HCEC 1CT (cell line): ENCODE measurements at places on chromosomes 4 and X.

DNA sequence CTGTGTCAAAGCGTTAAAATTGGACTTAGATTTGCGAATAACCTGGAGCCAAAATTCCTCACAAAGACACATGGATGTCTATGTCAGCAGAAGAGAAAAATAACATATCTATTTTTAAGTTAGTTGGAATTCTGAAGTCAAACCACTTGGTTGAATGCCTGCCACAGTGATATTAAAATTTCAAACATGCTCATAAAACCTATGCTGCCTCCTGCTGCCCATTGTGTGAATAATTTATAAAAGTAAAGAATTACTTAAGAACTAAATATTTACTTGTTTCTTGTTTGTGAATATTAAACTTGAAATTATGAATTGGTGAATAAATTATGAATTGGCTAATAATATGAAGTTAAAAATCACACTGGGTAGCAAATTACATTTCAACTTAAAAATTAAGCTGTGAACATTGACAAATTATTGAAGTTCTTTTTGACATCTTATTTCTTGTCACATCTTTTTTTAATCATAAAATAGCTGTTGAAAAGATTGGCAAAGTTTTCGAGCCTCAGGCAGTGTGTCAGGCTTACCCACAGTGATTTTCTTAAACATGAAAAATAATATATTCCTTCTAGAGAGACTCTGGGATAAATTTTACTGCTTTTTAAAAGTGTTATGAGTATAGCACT lies 35.4 kb downstream of the FABP2 start:
- DNase-seq = peak; percentile 63

- DNase-seq = no peak
Observed at GRCh38 chr4:185532795-185533324, 2.4 kb downstream of the PDLIM3 start.

DNA sequence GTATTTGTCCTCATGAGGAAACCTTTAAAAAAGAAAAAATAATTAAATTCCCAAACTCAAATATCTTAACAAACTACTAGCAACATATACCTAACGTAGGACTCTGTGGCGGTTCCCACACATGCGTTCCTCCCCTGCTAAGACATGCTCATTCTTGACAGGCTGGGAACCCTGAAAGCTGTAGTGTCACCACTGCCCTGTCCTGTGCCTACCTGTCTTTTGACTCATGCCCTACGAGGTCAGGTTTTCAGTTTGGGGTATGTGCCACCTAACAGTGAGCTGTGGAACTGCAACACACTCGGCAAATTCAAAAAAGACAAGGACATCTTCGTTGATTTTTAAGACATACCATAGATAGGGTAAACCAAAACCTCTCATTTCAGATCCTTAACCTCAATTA lies 17.8 kb downstream of the IDS start:
- no peak for DNase-seq

DNA sequence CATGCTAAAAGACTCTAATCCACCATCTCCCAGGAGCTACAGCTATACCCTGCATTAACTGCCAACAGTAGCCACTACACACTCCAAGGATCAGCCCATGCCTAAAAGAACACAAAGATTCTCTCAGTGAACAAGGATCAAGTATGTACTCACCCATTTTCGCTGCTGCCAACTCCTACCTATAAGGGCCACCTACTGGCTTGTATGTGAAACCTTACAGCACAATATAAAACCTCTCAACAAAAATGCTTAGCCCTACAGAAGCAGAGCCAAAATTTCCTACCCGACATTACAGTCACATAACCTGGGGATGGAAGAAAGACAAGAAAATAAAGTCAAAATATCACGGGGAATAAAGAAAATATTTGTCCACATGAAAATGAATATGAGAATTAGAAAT lies 562.8 kb upstream of the POU3F4 start:
- DNase-seq = peak; percentile 20

DNA sequence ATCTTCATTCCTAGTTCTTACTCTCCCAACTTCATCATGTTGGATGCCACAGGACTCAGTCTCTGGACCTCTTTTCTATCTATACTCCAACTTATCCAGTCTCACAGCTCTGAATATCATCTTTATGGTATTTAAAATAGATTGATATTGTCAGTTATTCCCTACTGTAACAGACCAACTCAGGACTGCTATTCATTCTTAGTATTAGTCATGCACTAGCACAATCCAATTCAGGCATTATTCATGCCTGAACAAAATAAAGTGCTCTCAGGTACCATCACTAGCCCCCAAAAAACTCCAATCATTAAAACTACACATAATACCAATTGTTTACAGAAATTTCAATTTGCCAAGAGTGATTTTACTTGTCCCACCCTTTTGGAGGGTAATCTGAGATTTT lies 37.7 kb downstream of the FRYL start:
- DNase-seq = peak; percentile 17

GRCh38 chr4:909821-910220 lies 22.3 kb downstream of the GAK start:
- DNase-seq = no peak

- DNase-seq = no peak
Observed at GRCh38 chr4:16790508-16790907, 107.9 kb downstream of the LDB2 start.

GRCh38 chr4:159191989-159192388 lies 89.1 kb downstream of the RAPGEF2 start:
- peak; percentile 71 for DNase-seq

DNA sequence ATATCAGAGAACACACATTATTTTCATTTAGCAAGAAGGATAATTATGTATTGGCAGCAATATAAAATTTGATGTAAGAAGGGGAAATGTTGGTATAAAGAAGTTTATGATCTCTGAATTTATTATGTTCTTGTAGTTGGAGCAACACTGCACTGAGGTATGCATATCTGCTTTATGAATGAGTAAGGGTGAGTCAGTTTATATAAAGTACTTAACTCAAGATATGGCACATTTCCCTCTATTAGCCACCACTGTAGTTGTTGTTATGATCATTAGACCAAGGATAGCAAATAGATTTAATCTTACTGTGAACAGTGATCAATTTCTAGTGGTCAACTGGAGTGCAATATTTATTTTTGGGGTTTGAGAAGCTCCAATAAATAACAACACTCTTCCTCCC lies 66.6 kb downstream of the SNX25 start:
- DNase-seq = peak; percentile 55

GRCh38 chr4:96120206-96120605 lies 280.3 kb downstream of the PDHA2 start:
- DNase-seq = no peak

DNA sequence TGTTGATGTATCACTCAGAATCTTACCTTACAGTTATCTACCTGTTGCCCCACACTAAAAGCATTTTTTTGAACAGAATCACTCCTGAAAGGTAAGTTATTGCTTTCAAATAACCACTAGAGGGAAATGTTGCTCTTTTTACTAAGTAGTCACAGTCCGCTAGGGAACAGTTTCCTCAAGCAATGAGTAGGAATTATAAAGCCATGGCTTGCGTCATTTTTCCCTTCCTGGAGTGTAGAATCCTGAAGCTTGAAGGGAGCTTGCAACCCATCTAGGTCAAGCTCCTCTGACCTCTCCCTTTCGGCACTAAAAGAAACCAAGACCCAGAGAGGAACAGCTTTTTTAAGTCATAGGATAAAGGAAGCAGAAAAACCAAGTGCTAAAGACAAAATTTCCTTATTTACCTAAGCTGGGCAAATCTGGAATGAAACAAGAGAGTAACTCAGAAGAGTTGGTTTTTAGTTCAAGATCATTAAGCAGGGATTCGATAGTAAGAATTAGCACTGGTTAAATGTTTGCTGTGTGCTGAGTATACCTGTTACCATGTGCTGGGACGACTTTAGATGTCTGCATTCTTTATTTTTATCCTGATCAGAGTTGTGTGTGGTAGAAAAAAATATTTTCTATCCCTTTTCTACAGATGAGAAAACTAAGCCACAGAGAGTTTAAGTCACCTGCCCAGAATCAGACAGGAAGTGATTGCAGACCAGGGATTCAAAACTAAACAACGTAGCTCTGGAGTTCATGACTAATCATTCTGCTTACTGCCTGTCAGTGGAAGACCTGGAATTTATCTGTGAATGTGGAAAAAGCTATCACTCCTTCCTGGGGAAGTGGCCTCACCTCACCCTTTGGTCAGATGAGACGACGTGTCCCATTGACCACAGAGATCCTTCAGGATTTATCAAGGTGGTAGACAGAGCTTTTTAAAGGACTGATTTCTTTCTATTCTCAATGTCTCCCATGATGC lies 631.5 kb downstream of the RAB28 start:
- DNase-seq = peak; percentile 30

- peak; percentile 10 for DNase-seq
Observed at GRCh38 chr4:41887821-41888686, 47.2 kb upstream of the TMEM33 start.

DNA sequence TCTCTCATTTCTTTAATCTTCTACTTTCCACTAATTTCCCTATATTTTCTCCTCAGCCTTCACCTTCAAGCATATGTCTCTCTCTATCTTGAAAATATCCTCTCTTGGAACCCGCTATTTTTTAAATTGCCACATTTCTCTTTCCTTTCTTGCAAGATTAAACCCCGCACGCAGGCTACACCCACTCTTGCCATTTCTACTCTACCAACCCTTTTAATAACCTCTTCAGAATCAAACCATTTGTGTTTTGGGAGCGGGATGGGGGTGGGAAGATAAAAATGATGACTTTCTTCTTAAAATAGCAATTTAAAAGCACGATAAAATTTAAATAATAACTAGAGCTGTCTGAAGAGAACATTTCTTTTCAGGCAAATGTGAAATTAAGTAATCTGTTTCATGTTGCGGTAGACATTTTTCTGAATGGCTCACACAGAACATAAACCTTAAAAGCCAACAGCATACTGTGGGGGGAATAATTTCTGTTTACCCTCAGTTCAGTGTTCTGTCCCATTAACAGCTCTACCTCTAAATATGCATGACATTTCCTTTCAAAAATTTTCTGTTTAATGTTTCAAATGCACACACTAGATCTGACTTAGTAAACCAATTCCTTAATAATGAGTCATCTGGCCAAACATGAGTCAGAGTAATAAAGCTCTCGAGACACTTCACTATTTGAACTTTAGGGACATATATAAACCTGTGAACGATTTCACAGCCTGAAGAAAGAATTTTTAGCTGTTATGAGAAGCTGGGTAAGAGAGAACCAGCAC lies 20.5 kb downstream of the ARSJ start:
- DNase-seq = peak; percentile 91

DNA sequence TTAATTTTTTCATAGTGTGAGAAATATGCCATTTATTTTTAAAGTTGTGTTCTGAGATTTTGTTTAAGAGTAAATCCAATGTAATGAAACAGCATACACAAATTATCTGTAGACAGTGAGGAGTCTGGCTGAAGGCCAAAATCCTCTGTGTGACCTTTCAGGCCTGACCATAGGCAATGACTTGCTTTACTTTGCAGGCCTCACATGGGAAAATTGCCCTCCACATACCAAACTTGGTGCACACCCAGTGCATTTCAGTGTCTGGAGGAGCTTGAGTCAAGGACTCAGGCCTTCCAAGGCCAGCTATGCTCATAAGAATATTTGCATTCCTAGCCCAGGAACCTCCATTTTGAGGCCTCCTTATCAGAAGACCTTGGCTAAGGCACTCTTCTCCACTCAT lies 430.1 kb downstream of the GABRG1 start:
- no peak for DNase-seq

- DNase-seq = no peak
Observed at GRCh38 chr4:80903020-80903419, 127.5 kb upstream of the BMP3 start.

DNA sequence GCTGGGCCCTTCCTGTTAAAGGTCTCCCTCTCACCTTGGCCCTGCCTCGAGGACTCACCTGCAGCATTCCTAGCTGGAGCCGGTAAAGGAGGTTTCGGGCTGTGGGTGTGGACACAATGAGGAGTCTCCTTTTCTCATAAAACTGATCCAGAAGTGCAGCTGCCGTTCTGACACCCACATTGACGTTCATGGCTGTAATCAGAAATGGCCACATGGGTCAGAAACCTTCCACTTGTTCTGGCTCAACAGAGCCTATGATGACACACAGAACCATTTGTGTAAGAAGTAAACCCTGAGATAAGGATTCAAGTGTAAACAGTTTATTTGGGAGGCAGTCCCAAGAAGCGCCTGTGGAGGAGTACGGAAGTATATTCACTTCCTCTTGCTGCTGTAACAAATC lies 63.8 kb downstream of the SRPX start:
- DNase-seq = no peak

DNA sequence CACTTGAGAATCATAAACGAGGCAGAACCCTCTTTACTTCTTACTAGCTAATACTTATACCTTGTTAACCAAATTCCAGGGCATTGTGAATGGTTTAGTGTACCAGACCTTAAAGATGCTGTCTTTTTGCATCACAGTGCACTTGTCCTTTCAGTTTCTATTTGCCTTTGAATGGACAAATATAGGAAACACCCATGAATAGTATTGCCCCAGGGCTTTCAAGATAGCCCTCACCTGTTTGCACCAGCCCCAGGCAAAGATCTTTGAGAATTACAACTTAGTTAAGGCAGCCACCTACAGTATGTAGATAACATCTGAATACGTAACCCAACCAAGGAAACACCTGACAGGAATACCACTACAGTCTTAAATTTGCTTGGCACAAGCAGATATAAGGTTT lies 60.8 kb upstream of the CT45A1 start:
- no peak for DNase-seq

GRCh38 chr4:13577660-13578059 lies 33.4 kb upstream of the NKX3-2 start:
- no peak for DNase-seq

DNA sequence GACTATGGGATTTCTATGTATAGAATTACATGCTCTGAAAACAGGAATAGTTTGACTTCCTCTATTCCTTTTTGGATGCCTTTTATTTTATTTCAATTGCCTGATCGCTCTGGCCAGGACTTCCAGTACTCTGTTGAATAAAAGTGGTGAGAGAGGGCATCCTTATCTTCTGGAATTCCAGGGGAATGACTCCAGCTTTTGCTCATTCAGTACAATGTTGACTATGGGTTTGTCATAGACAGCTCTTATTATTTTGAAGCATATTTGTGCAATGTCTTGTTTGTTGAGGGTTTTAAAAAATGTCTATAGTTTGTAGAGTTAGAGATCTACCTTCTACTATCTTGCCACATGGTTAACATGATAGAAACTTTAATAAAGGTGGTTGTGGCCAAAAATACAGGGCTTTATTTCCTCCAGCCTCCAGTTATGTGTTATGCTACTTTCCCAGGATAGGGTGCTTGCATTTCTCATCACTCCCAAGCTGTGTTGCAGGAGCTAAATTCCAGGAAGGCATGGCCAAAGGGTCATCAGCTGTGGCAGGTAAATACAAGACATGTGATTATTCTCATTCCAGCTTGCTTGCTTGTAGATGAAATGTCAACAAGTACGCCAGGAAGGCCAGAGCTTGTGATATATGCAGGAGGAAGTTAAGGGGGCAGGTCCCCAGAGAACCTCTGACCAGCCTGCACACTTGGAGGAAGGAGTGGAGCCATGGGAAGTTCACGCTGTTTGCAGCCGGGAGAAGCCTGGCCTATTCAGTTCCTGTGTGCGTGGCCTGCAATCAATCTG lies 142.4 kb upstream of the CPXCR1 start:
- no peak for DNase-seq

DNA sequence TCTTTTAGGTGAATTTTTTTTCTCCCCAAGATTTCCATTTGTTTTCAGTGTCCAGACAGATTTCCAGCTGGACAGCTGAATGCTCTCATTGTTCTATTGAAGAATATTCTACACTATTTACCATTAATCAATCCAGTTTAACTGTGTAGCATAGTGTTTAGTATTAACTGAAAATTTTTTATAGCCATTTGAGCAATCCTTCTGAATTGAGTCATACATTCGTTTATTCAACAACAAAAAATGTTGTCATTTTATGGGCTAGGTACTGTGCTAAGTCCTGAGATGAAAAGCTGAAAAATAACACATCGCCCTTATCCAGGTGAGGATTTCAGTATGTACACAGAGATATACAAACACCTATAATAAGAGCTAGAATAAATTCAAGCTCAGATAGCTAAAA lies 223.3 kb downstream of the COL25A1 start:
- peak; percentile 49 for DNase-seq
